ENCODE measurements at places on chromosomes 7 and 10. TPM values are rescaled to one million over a fixed set of nuclear protein-coding genes. Genes with fewer than 3 reads are reported as not detected.

DNA sequence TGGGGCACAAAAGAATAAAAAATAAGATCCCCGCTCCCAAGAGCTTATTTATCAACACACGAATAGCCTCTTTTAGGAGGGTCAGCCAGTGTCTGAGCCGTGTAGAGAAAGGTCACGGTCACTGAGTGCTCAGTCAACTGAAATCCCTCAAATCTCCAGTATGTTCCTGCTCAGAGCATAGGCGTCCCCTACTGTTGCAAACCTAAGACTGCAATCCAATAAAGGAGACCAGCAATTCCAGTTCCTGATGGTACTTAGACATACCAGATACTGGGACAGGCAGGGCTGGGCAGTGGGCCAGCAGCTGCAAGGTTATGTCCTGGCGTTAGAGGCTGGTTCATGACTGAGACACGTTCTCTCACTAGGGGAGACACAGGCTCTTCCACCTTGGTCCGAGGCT lies 93.6 kb downstream of the CACNB2 start:
- DNase-seq = peak; percentile 56

GRCh38 chr7:101815826-101816594 lies 1.4 kb upstream of the CUX1 start:
- DNase-seq = peak; percentile 80

GRCh38 chr10:88800152-88801125 lies 2.1 kb upstream of the LIPM start:
- DNase-seq = peak; percentile 19

Gene TMEM270
- not detected for total RNA-seq

DNA sequence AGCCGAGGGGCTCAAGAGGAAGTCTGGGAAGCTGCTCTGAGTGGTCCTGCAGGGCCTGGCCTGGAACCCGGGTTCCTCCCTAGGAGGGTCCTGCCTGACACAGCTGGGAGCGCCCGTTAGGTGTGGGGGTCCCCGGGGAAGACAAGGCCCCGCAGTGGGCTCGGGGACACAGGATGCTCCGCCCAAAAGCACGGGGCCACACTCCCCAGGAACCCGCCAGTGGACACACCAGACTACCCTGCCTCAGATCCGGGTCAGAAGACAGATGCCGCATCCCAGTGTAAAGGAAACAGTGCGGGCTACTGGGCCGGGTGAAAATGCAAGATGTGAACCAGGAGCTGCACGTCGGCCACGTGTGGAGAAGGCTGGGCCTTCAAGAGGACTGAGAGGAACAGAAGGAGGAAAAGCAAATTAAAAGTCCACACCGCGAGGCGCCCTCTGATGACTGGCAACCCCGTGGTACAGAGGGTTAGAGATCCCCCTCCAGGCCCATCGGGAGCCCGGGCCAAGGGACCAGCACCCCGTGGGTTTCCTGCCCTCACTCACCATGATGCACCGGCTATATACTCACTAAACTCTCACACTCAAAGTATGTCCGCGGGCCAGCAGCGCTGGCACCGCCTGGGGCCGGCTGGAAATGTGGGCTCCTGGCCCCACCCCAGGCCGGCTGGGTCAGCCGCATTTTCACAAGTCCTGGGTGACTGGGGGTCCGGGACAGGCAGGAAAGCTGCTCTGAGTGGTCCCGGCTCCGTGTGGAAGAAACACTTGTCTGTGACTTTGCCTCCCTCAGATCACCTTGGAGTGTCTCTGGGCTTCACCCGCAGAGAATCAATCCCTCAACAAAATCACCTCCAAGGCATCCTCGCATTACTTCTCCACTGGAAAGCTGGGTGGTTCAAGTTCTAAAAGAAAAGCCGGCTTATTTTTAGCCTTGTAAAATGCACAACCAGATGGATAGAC lies 6.1 kb downstream of the STK32C start:
- no peak for DNase-seq

Gene NACAD
- total RNA-seq = 5.5 TPM

- DNase-seq = no peak
Measured at GRCh38 chr10:127986531-127987466, 79.9 kb downstream of the PTPRE start.

DNA sequence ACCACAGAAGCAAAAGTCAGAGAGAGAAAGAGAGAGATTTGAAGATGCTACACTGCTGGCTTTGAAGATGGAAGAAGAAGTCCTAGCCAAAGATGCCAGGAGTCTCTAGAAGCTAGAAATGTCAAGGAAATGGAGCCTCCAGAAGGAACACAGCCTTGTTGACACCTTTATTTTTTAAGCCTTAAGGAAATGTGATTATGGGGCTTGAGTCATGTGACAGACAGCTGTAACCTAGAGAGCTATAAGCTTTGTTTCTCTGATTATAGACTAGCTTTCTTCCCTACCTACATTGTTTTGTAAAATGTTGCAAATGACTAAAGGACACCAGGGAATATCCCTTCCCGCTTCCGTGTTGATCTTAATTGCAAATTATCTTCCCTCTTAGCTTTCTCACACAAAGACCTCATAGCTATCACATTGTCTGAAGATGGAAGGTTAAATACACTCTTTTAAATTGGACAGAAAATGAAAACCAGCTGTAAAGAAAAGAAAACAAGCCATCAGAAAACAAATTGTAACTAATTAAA lies 199.9 kb downstream of the ARHGAP12 start:
- DNase-seq = no peak

Gene PHKG1
- total RNA-seq = 21.9 TPM

DNA sequence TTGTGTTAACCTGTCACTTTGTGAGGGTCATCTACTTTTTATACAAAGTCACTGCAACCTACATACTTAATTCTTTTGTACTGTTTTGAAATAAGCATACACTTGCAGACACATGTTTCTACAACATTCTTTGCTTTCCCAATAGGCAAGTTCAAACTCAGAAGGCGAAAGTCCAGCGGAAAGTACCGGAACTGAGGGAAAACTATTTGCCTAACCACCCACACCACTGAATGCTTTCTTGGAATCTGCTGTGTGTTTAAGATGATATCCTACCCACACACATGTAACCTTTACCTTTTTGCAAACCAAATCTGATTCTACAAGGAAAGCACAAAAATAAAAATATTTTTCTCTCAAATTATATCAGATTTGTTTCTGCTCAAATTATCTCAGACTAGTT lies 139.4 kb upstream of the AGR3 start:
- no peak for DNase-seq

Gene ANXA8L1
- total RNA-seq = 5.1 TPM

DNA sequence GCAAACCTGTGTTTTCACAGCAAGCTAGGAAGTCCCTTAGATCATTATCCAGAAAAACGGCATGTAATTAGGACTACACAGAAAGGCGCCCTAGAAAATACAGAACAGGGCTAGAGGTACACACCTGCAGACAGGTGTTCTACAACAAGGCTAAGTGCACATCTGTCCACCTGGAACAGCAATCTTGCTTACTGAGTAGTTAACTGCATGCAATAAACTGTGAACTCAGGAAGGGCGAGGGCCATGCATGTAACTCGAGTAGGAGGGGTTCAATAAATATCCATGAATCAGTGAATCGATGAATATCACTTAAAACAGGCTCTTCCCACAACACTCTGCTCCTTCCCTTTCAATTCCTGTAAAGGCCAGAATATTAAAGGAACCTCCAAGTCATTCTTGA lies 22.0 kb downstream of the FAM171A1 start:
- DNase-seq = no peak

DNA sequence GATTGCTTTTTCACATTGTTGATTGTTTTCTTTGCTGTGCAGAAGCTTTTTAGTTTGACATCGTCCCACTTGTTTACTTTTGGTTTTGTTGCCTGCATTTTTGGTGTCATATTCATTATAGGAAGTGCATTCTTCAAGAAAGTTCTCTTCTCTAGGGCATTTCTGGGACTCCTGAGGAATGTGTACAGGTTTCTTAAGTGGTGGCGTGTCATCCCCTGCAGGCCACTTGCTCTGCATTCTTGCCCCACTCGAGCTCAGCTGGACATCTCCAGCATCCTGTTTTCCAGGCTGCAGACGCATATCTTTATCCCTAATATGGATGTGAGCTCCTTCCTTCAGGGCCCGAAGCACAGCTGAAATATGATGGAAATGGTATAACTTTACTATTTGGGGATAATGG lies 255.6 kb upstream of the HABP2 start:
- DNase-seq = no peak

- DNase-seq = no peak
Measured at GRCh38 chr7:3143869-3144775, 100.5 kb upstream of the CARD11 start.

- DNase-seq = no peak
Measured at GRCh38 chr7:55478700-55479099, 93.6 kb downstream of the VOPP1 start.

DNA sequence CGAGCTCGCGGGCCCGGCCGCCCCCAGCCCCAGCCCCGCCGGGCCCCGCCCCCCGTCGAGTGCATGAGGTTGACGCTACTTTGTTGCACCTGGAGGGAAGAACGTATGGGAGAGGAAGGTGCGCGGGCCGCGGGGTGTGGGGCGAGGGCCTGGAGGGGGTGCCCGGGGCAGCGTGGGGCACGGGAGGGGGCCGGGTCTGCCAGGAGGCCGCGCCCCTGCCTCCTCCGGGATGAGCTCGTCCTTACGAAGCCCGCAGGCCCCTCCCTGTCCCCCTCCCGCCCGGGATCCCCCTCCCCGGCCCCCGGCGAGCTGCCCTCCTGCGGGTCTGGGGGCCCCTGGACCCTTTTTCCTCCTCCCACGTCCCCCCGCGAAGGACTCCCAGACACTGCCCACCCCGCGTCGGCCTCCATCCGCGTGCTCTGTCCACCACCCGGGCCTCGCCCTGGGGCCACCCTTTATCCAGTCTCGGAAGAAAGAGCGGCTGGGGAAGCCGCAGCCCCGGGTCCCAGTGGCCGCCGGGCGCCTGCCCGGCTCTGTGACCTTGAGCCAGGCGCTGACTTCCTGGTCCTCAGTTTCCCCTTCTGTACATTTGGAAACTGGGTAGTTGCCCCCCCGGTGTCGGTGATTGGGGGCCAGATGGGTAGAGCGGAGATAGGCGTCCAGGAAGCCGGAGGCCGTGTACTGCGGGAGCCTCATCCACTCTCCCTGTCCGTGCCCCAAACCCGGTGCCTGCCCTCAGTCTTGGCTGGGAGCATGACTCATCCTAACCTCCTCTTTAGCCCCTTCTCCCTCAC lies 521 bp downstream of the LIMK1 start:
- no peak for DNase-seq

Gene BAMBI
- total RNA-seq = 23.7 TPM

GRCh38 chr10:75932921-75933320 lies 501.5 kb downstream of the LRMDA start:
- no peak for DNase-seq

DNA sequence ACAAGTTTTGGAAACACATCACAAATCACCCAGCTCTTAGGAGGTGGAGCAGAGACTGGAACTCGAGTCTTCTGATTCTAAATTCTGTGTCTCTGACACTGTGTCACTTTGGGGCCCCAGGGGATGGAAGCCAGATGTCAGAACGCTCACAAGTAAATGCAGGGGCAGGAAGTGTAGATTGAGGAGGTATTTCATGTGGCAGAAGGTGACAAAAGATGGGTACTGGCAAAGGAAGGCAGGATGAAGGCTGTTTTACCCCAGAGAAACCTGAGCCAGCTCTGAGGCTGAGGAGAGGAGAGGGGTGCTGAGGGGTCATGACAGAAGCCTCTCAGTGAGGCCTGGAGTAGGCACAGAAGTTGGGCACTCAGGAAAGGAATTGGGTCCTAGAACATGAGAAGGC lies 6.0 kb upstream of the PURB start:
- no peak for DNase-seq
